ENCODE measurements at places on chromosomes 7 and 10.

- no peak for DNase-seq
Observed at GRCh38 chr10:23779301-23779700, 340.4 kb downstream of the OTUD1 start.

DNA sequence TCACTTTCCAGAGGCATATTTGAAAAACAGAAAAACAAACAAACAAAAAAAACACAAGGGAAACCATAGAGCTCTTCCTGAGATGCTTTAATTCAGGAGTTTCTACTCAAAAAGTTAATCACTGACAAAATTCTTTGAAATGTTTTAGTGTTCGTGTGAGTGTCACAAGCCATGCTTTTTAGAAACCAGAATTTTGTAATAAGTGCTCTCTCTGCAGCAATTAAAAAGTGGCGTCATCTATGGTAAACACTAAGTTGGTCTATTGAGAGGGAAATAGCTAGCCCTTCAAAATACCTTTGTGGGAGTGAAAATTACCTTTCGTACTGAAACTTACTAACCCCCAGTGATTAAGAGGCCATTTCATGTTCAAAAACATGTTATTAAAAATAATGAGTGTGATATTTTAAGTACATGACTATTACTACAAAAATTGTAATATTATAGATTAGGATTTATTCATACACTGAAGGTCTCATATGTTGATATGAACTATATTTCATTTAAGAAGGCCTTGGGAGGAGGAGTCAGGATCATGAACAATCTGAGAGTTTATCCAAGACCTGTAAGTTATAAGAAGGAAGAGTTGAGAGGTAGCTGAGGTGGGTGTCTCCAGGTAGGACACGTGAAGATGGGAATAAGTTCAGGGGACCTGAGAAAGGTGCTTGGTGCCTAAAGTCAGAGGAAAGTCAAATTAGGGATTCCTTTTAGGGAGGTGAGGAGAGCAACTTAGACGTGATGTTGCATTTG lies 94.6 kb downstream of the PPP1R9A start:
- DNase-seq: no peak

GRCh38 chr7:87866089-87866488 lies 10.1 kb downstream of the SLC25A40 start:
- no peak for DNase-seq

DNA sequence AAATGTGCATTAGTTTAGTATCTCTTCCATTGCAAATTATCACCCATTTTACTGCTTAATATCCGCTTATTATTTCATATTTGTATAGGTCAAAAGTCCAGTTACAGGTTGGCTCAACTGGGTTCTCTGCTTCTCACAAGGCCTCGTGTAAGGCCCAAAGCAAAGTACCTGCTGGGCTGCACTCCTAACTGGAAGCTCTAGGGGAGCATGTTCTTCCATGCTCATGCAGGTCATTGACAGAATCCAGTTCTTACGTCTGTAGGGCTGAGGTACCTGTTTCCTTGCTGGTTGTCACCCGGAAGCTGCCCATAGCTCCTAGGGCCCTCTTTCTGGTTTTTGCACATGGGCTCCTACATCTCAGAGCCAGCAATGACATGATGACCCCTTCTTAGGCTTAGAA lies 79.6 kb downstream of the RAPGEF5 start:
- no peak for DNase-seq

- DNase-seq: no peak
Observed at GRCh38 chr7:20095862-20096261, 121.3 kb downstream of the MACC1 start.

- DNase-seq: no peak
Observed at GRCh38 chr10:88271761-88272543, 311.2 kb downstream of the RNLS start.

DNA sequence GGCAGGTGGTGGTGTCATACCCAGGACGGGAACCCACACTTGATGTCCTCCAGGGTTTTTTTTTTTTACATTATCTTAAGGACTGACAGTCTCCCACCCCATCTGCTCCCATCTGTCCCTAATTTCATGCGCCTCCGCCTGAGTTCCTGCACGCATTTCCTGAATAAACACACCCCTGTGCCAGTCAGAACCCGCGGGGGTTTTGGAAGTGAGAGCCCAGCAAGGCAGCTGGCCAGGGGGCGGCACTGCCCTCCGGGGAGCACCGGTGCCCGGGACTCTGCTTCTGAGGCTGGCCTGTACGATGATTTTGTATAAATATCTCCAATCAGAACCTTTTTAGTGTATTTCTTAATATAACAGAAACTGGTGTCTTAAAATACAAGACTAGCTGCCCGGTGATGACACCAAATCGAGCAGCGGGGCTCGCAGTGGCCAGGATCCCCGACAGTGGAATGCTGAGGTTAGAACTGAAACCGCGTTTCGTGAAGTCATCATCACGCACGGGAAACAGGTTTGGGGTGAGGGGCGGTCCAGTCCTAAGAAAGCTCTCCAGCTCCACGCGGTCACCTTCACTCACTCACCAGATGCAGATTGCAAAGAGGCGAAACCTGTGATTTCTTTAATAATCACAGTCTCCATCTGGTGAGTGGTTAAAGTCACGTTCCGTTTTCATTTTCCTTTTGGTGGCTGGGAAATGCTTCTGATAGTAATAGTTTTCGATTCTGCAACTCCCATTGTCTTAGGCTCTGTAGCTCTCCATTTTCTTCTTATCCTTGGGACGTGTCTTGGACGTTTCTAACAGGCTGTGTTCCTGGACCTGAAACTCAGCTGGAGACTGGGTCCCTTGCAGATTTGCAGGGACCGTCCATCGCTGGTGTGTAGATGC lies 19.7 kb downstream of the BNIP3 start:
- DNase-seq: no peak

GRCh38 chr10:50447691-50448090 lies 176.1 kb downstream of the SGMS1 start:
- no peak for DNase-seq

DNA sequence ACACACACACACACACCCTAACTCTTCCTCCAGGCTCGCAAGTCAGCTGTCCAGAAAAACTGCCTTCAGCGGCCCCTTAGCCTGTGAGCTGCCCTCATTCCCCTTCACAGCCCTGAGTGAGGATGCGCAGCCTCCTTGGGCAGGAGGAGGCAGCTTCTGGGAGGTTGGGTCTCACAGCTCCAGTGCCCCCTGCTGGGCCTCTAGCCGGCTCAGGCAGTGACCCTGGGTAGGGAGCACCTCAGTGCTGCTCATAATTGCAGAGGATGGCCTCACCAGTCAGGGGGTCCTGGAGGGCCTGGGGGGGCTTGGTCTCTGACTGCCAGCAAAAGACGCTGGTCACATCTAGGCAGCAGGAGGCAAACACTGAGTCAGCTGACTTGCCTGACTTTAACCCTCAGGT lies 43.7 kb downstream of the ZNF273 start:
- DNase-seq: no peak

DNA sequence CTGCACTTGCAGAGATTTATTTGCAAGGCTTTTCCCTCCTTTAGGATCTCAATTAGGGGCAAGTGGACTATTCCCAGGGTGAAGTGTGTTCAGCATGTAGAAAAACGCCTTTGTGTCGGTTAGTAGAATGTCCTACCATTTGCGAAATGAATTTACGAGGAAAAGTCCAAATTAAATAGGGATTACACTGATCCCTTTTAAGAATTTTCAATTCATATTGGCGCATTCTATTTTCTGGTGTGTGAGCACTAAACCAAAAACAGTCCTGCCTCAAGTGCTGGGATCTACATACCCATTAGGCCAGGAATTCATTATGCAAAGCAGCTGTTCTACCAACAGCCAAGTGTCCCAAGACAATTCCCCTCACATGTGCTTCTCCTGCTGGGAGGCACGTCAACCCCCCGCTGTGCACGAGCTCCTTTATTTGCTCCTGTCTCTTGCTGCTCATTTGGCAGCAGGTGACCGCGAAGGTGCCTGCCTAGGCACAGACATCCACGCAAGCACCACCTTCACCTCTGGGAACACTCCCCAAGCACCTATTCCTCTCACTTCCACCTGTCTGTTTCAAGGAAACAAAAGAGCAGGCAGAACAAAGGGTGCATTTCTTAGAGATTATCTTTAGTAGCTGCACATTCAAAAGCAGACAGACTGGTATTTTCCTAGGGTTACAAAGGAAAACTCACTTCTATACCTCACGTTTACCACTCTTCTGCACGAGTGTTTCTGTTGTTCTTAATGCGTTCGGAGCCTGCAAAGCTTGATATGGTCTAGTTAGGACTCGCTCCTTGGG lies 134.6 kb upstream of the FGFR2 start:
- DNase-seq: no peak

DNA sequence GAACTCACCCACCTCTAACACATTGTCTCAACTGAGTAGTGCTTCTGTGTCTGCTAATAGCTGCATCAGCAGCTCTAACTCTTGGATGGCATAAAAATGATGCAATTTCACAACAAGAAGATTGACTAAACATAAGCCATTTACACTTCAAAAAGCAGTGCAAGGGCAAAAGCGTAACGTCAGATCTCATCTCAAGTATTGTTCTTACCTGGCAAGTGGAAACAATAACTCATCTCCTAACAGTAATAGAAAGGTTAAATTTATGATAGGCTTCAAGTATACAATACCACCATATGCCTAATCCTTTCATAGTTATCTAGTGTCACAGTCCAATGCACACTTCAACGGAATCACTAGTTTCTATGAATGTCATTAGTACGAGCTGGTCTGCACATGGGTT lies 14.8 kb downstream of the TPK1 start:
- DNase-seq: no peak

- DNase-seq: no peak
Observed at GRCh38 chr10:111161109-111161874, 84.5 kb downstream of the ADRA2A start.

GRCh38 chr10:133002685-133003084 lies 60.3 kb upstream of the CFAP46 start:
- DNase-seq: no peak

GRCh38 chr7:34672430-34672829 lies 14.4 kb downstream of the NPSR1 start:
- no peak for DNase-seq

- DNase-seq: no peak
Observed at GRCh38 chr10:120557311-120557710, 100.3 kb downstream of the PLPP4 start.

GRCh38 chr7:16719699-16720098 lies 33.9 kb upstream of the TSPAN13 start:
- DNase-seq: no peak

DNA sequence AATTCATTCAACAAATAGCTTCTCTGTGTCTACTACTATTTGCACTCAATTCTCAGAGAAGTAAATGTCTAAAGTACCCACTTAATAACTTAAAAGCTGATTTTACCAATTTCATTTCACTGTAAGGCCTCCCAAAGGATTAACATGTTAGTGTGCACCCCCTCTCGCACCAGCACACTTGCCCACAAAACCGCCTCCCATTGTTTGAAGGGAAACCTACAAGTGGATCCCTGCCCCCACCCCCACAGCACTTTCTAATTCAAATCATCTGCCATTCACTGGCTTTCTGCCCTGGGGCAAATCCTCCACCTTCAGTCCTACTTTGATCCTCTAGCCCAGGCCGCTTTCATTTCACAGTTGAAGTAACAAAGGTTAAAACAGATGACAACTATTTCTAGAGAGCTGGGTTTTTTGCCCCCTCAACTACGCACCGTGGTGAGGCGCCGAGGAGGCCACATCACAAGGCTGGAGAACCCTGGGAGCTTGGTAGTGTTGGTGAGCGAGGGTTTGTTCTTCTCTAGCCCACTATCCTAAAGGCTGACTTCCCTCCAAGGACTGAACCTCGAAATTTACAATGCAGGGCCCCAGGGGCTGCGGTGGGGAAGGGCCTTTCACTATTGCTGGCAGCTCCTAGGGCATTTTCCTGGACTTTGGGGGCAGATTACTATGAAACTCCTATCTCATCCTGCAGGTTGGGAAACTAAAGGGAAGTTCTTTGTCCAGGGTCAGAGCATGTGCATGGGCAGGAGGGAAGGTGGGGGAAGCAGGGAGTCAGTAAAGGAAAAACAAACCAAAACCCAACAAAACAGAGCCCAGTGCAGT lies 517.4 kb upstream of the ZMIZ1 start:
- no peak for DNase-seq

GRCh38 chr7:132414857-132415256 lies 161.4 kb downstream of the PLXNA4 start:
- no peak for DNase-seq

DNA sequence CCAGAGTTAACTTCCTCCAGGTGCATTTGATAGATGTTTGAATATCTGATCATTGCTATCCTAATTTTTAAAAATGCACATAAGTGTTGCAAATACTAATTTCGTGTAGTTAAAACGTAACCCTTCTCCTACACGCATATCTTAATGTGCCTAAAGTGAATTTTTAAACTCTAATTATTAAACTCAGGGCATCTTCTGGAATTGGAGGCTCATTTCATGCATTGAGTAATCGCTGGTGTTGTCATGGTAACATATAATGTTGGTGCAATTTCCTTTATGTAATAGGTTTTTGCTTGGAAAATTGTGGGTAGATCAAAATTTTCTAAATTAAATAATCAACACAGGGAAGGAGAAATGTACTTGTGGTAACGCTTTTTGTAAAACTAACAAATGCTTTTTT lies 56.2 kb downstream of the ARMC3 start:
- no peak for DNase-seq

GRCh38 chr10:102647443-102648268 lies 3.4 kb downstream of the TRIM8 start:
- DNase-seq: no peak

GRCh38 chr7:26334166-26334859 lies 42.7 kb downstream of the SNX10 start:
- no peak for DNase-seq

DNA sequence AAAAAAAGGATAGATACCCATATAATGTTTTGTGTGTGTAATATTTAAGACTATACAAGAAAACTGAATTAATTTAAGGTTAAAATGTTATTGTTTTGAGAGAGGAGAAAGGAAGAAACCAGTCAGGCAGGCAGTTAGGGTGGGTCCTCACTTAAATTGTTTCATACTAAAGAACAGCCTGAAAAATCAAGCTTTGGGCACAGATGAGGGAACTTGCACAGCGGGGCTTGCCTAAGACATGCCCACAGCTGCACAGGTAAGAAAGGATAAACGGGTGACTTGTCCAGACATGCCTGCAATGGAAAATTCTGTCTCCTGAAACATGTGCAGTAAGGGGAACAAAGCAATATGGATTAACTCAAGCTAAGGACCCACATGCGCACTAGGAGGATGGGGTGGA lies 158.4 kb downstream of the BBS9 start:
- no peak for DNase-seq

DNA sequence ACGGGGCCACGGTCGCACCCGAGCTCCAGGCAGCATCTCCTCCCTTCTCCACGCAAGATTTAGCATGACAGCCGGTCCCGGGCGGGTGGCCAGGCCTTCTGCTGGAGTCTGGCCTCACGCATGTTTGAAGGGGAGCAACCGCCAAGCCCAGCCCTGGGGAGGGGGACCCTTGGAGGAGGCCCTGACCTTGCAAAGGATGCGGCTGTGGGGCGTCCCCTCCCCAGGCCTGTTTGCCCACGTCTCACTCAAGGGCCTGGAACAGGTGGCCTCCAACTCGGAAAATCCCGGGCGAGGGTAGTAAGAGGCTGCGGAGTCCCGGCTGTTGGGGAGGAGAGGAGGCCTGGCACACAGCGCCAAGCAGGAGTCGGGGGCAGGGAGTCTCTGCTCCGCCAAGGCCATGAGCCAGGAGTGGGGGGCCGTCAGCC lies 50.6 kb upstream of the DPYSL4 start:
- no peak for DNase-seq

Measured in stimulated activated CD4-positive, alpha-beta T cell treated with anti-CD3 and anti-CD28 coated beads, Interleukin-2, amount 100 ng/mL, for 4 hours (primary cell).